ENCODE measurements at places on chromosomes 7 and 10.

DNA sequence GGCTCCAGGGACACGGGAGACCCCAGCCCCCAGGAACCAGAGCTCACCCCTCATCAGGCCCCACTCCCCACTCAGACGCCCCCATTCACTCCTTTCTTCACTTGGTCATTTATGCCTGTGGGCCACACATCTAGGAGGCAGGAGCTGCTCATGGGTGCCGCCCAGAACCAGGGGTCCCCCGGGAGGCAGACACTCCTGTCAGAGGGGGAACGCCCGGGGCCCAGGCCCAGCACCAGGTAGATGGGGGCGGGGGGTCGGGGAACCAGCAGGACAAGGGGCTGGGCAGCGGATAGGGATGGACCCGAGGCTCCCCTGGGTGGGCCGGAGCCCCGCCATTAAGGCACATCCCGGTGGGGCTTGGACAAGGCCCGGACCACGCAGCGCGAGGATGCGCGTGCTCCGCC is 11.8 kb downstream of the CALY start:
- DNase-seq = no peak

- peak; percentile 85 for DNase-seq
Measured at GRCh38 chr7:80918909-80919721, at the start of gene SEMA3C. Gene SEMA3C (minus strand): TSS chr7:80919051. CDS start chr7:80916781, 2,270 bp downstream.

DNA sequence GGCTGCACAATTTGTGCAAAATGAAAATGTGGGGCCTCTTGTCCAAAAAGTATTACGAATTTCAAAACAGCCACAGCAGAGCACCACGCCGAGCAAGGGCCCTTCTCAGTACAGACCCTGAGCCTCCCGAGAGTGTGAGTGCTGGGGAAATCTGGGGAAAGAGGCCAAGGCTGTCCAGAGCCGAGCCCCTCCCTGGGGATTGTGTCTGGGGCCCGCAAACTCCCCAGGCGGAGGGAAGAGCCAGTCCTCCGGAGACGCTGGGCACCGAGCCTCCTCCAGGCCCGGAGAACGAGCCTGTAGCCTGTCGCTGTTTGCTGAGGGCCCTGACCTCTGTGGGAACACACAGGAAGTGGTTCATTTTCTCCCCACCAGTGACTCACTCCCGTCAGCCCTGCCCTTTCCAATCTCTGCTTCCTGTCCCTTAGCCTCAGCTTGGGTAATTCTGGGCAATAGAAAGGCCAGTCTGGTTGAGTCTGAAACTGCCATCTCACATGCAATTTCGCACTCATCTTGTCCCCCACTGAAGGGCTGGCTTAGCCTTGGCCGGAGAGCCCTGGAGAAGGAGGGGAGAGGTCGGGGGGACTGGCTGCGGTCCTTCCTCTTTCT is 19.5 kb upstream of the GNA12 start:
- DNase-seq = no peak

- DNase-seq = peak; percentile 98
Measured at GRCh38 chr7:101126651-101127459, at the start of gene SERPINE1. Gene SERPINE1 (plus strand): TSS chr7:101127104. CDS start chr7:101128394, 1,290 bp downstream.

DNA sequence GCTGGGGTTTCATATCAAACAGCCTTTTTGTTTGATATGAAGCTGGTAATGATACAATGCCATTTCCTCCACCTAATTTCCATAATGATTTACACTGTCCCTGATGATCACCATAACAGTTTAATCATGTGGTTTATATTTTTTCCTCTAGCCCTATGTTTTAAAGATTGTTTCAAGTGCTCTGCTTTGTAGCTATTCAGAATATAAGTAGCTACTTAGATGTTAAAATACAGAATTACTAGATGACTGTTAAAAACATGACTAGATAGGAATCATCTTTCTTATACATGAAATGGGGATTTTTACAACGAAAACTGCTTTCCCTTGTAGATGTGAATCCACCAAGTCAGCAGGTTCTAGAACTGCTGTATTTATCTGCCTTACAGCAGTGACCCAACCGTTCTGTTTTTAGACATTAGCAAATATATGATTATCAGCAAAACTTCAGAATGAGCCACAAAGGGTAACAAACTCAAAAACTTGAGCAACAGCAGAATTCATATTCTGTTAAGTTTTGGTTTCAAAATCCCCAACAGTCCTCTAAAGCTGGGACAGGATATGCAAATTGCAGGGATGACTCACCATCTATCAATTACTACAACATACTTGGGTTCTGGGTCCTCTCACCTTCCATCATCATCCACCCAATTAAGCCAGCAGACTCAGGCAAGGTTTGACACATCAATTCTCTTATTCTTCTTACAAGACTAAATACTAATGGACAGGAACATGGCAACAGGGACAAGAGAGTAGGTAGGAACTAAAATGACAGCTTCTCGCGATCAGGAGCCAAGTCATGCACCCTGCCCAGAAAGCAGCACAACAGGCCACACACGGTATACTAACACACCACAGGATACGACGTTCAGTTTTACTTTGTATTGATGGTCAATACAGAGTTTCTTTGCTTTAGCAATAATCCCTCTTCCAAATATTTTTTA is 83.9 kb downstream of the PIP4K2A start:
- no peak for DNase-seq
